Naive B cell (primary cell): ENCODE measurements at places on chromosomes 5 and 9. TPM values are rescaled to one million over a fixed set of nuclear protein-coding genes. Genes with fewer than 3 reads are reported as not detected.
A peak's percentile ranks its signal among the peaks of the same experiment; 100 is the strongest.

DNA sequence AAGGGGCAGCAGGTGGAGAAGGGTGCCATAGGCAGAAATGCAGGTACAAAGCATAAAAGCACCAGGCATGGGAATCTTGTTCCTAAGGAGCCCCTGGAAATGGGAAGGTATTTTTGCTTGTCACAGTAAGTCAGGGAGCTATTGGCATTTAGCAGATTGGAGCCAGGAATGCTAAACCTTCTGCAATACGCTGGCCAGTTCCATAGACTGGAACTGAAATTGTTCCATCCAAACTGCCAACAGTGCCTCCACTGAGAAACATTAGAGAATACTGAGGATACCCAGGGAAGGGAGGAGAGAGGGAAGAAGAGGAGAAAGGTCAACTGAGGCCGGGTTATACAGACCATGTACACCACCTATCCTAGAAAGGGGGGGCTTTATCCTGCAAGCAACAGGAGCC is 162.7 kb downstream of the MED27 start:
- no peak for DNase-seq
- no peak overlapping the region for H3K27ac ChIP-seq
- no peaks in the 10 kb centered on the region for H3K36me3 ChIP-seq
- H3K4me1 ChIP-seq, result peaks cover 39% of the 10 kb centered on the region

DNA sequence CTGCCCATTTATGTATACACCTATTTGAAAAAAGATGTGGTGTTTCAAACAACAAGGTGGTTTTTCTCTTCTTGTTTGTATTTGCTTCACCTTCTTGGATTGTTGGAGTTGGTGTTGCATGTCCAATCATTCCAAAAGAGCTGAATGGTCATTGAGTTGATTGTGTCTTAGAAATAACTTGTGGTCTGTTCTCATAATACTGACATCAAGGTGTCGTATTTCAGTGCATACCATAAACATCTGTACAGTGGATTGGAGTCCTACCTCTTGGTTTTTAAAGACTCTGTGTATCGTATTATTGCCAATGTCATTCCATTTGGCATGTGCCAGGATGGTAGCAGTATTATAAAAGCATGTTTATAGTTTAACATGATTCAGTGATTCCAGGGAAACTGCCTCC is 73.2 kb downstream of the TRIO start:
- H3K36me3 ChIP-seq, result peaks cover 4% of the 10 kb centered on the region
- peaks cover 87% of the 10 kb centered on the region for H3K4me1 ChIP-seq
- no peak for DNase-seq

Gene MAT2B
- polyA plus RNA-seq, result 282 TPM

DNA sequence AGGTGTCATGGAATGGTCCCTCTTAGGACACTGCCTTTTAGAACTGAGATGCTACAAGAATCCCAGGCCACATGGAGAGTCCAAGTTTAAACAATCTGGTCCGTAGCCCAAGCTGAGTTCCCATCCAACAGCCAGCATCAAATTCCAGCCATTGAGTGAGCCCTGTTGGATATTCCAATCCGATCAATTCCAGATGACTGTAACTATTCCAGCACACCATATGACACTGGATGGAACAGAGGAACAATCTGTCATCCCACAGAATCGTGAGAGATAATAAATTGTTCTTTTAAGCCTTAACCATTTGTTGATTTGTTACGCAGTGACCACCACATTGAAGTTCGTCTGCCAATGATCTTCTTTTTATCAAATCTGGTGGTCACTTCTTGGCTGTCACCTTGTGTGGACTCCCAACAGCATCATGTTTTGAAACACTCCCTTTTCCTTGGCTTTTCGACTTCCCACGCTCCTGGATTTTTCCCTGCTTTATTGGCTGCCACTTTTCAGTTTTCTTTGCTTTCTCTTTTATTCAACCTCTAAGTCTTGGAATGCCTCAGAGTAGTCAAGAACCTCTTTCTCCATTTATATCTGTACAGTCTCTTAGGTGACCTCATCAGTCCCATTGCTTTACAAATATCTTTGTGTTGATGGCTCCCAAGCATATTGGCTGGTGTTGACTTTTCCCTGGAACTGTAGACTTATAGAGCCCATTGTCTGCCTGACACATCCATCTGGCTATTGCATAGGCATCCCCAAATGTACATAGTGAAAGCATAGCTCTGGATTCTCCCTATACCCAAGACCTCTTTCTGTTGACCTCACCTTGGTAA is 46.1 kb downstream of the TNFSF15 start:
- no peaks in the 10 kb centered on the region for H3K36me3 ChIP-seq
- H3K27me3 ChIP-seq, result peaks cover 9% of the 10 kb centered on the region
- H3K27ac ChIP-seq, result no peak overlapping the region
- no peak for DNase-seq
- H3K4me3 ChIP-seq, result no peak overlapping the region

Gene GABRA1
- not detected for polyA plus RNA-seq

Gene INSL6
- polyA plus RNA-seq, result not detected

- H3K4me1 ChIP-seq, result peaks cover 5% of the 10 kb centered on the region
- H3K27me3 ChIP-seq, result no peaks in the 10 kb centered on the region
- no peak for DNase-seq
Observed at GRCh38 chr5:60312098-60312497, 387.9 kb downstream of the DEPDC1B start.

Gene TMEM171
- polyA plus RNA-seq, result not detected

DNA sequence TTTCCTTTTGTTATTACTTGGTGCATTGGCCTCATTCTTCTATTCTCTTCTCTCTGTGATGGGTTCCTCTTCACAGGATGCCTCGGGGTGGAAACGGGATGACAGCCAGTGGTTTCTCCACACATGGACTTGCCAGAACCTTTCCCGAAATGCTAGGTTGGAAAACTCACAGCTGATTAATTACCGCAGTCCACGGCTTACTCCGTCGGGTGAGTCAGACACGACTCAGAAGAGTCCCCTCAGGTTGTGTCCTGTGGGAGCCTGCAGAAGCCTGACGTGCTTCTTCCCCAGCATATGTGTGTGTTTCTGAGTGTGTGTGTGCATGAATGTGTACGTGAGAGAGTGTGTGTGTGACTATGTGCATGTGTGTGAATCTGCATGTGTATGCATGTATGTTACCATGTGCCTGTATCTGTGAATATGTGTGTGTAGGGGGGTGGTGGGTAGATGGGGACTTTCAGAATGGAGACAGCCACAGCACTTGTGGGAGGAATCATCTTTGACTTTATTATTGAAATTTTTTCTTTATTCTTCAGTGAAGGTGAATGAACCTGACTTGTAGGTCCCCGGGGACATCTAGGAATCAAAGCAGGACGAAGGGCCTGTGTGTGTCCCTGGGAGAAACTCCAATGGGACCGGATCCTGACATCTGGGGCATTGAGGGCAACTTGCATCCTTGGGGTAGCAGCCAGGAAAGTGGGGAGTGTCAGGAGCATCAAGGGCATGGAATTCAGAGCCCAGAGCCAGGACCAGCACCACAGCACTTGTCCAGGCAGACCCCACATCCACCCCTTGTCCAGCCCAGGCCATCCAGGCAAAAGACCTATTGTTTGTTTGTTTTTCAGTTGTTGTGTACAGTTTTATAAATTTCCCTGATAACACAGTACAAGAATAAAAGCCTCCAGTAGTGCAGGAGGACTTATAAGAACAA is 21.9 kb upstream of the MED10 start:
- H3K4me1 ChIP-seq, result peaks cover 5% of the 10 kb centered on the region
- H3K27me3 ChIP-seq, result peaks cover 26% of the 10 kb centered on the region
- H3K4me3 ChIP-seq, result no peak overlapping the region

- DNase-seq, result no peak
- peaks cover 53% of the 10 kb centered on the region for H3K27me3 ChIP-seq
- H3K27ac ChIP-seq, result no peak overlapping the region
- peaks cover 8% of the 10 kb centered on the region for H3K36me3 ChIP-seq
Observed at GRCh38 chr5:73188764-73189531, 16.0 kb downstream of the TMEM174 start.

DNA sequence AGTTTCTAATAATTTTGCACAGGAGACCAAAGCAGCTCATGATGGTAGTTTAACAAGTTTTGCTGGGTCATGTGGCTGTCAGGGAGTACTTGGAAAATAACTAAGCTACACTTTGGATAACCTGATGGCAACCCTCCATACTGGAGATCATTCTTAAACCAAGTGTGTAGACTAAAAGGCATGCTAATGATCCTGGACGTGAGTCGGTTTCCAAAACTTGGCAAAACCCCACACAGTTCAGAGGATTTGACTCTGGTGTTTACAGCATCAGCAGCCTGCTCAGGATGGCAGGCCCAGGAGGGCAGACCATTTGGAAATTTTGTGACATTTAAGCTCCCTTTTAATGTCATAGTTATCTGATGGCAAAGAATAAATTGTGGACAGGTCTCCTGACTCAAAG is 196.5 kb upstream of the EFNA5 start:
- no peaks in the 10 kb centered on the region for H3K27me3 ChIP-seq
- no peaks in the 10 kb centered on the region for H3K4me1 ChIP-seq
- H3K27ac ChIP-seq, result no peak overlapping the region

Gene RASGRF2
- polyA plus RNA-seq, result 0.03 TPM

DNA sequence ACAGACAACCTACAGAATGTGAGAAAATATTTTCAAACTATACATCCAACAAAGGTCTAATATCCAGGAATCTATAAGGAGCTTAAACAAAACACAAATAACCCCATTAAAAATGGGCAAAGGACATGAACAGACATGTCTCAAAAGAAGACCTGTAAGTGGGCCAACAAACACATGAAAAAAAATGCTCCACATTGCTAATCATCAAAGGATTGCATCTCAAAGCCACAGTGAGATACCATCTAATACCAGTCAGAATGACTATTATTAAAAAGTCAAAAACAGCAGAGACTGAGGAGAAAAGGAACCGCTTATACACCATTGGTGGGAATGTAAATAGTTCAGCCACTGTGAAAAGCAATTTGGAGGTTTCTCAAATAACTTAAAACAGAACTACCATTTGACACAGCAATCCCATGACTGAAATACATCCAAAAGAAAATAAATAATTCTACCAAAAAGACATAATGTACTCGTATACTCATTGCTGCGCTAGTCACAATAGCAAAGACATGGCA is 39.1 kb upstream of the C5orf63 start:
- H3K4me1 ChIP-seq, result peaks cover 10% of the 10 kb centered on the region
- DNase-seq, result no peak
- peaks cover 12% of the 10 kb centered on the region for H3K27me3 ChIP-seq

DNA sequence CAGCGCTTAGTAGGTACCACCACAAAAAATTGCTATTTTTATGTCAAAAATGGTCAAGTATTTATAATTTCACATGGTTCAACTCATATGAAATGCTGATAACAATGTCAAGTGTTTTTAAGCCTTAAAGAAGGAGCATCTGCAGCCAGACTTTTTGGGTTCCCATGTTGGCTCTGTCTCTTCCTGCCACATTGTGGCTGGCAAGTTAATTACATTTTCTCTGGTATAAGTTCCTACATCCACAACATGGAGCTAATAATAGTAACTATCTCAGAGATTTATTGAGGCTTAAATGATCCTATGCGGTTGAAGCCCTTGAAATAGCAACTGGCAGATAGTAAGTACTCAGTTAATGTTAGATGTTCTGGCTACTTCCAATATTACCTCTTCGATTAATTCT is 5.4 kb downstream of the ATP10B start:
- H3K36me3 ChIP-seq, result no peaks in the 10 kb centered on the region
- peaks cover 8% of the 10 kb centered on the region for H3K4me1 ChIP-seq

DNA sequence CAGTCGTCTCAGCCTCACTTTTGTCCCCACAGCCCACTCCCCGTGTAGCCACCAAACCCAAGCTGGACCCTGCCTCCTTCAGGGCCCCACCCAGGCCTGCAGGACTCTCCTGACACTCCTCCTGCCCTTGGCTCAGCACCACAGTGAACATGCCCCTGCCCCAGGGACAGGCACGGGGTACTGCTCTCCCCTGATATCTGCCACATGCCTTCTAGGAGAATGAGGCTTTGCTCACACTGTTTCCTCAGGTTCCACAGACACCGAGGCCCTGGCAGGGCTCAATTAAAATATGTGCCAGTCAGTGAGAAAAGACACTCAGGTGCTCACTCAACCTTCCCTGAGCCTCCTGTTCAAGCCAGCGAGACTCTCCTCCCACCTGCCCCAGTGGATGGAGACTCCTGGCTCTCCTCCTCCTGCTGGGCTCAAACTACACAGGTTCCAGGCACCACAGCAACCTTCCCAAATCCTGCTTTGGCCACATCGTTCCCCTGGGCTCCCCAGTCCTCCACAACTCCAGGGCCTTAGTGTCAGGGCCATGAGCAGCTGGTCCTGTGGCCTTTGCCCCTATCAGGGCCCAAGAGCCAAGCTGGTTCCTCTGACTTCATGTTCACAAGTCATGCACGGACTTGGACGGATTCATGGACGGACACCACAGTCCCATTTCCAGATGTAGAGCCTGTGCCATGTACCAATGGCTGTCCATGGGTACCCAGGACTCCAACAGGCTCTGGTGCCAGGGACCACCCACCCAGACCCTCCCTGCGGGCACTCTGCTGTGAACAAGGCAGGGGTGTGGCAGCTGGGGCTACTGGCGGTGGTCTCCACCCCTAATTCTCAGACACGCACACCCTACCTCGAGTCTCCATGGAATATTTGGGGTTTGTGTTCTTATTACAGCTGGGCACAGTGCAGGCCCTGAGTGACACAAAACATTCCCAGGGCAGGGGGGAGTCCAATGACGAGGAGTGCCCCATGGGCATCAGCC is 36.6 kb downstream of the BICD2 start:
- no peaks in the 10 kb centered on the region for H3K27me3 ChIP-seq
- peaks cover 92% of the 10 kb centered on the region for H3K4me1 ChIP-seq
- H3K27ac ChIP-seq, result peak overlapping the region; percentile 91
- H3K36me3 ChIP-seq, result no peaks in the 10 kb centered on the region
- no peak for DNase-seq
- peak overlapping the region; percentile 88 for H3K4me3 ChIP-seq

Gene SPINK4
- not detected for polyA plus RNA-seq

- no peak overlapping the region for H3K4me3 ChIP-seq
- DNase-seq, result no peak
- H3K27ac ChIP-seq, result no peak overlapping the region
- H3K4me1 ChIP-seq, result no peaks in the 10 kb centered on the region
- H3K27me3 ChIP-seq, result no peaks in the 10 kb centered on the region
Observed at GRCh38 chr9:24438876-24439275, 106.8 kb downstream of the IZUMO3 start.

Gene OLFM1
- polyA plus RNA-seq, result not detected

DNA sequence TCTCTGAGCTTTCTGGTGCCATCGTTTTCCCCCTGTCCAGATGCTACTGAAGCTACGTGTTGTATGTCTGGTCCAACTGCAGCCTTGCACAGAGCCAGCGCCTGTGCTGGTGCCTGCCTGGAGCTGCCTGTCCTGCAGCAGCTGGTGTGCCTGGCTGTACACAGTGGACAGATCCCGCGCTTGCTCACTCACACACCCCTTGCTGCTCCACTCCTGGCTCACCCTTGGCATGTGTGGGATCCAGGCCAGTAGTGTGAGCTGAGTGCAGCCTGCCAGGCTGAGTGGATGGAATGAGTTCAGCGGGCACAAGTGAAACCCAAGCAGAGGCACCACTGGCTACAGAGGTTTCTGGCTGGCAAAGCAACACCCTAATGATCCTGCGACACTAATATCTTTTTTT is 40.4 kb downstream of the FER start:
- peaks cover 8% of the 10 kb centered on the region for H3K4me1 ChIP-seq
- H3K4me3 ChIP-seq, result no peak overlapping the region
- DNase-seq, result no peak
- no peaks in the 10 kb centered on the region for H3K27me3 ChIP-seq
- H3K27ac ChIP-seq, result no peak overlapping the region
- peaks cover 27% of the 10 kb centered on the region for H3K36me3 ChIP-seq
